ENCODE measurements at places on chromosomes 4 and X.
A peak's percentile ranks its signal among the peaks of the same experiment; 100 is the strongest.

DNA sequence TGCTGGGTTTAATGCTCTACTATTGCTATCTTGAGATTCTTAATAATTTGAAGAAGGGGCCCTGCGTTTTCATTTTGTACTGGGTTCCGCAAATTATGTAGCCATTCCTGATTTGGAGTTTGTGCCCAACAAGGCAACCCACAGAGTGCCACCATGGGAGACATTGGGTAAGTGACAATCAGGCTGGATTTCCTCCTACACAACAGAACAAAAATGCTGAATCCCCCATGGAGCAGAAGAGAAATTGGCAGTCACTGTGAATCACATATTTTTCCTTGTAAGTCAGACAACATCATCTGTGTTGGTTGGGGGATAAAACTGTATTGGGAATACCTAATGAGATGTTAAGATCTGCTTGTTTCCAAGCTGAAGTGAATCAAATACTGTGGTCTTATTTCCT, 80.9 kb downstream of the CNGA2 start:
- peak; percentile 27 for DNase-seq

DNA sequence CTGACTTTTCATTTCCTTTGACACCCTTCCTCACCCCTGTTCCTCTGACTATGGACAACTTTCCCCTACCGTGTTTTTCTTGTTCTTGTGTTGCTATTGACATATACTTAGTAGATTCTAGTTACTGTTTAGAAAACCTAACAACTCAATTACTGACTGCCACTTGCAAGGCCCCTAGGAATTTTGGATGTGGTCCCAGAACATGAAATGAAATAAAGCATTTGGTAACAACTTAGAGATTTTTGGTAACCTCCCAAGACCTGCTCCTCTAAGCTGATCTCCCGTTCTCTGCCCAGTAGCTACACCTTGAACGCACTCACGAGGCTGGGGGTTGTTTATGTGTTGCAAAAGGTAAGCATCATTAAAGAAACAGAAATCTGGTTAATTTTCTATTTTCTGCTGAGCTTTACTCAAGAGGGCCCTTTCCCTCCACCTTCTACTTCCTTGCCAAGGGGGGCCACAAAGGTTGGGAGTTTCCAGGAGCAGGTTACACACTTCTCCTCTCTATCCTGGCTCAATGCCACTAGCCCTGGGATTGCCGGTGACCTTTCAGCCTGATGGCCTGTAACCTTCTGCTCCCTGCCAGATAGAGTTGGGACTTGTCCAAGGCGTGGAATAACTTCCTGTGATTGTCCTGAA, 20.5 kb downstream of the GAB3 start:
- peak; percentile 68 for DNase-seq

- DNase-seq: peak; percentile 44
These were observed 192.9 kb downstream of the ARHGAP10 start for GRCh38 chr4:147924604-147925412.

GRCh38 chr4:67571975-67572374, 13.4 kb downstream of the STAP1 start:
- DNase-seq: no peak

DNA sequence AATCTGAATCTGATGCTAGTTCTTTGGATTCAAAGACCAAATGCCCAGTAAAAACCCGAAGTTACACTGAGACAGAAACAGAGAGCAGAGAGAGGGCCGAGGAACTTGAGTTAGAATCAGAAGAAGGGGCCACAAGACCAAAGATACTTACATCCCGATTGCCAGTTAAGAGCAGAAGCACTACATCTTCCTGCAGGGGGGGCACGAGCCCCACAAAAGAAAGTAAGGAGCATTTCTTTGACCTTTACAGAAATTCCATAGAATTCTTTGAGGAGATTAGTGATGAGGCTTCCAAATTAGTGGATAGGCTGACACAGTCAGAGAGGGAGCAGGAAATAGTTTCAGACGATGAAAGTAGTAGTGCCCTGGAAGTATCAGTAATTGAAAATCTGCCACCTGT, 309.3 kb downstream of the ANK2 start:
- no peak for DNase-seq

DNA sequence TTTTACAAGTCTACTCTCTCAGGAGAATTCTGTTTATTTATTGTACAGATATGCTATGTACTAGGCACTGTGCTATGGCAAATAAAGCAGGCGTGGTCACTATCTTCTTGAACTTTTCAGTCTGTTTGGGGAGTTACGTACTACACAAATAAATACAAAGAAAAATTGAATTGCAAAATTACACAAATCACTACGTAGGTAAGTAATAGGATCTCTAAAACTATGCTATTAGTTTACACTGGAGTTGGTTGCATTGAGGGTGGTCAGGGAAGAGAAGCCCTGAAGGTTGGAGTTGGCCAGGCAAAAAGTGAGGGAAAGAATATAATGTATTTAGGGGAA, 75.7 kb downstream of the GAB1 start:
- DNase-seq: no peak

- DNase-seq: no peak
These were observed 9.8 kb upstream of the WFS1 start for GRCh38 chr4:6259886-6260285.
